ENCODE measurements at places on chromosomes 4 and X. TPM values are rescaled to one million over a fixed set of nuclear protein-coding genes. Genes with fewer than 3 reads are reported as not detected.

GRCh38 chrX:11215191-11215921, 77.9 kb upstream of the AMELX start:
- H3K27me3 ChIP-seq = no peaks in the 10 kb centered on the region
- no peak for DNase-seq
- H3K36me3 ChIP-seq = peaks cover 4% of the 10 kb centered on the region
- H3K4me3 ChIP-seq = no peak overlapping the region
- no peak overlapping the region for H3K27ac ChIP-seq

DNA sequence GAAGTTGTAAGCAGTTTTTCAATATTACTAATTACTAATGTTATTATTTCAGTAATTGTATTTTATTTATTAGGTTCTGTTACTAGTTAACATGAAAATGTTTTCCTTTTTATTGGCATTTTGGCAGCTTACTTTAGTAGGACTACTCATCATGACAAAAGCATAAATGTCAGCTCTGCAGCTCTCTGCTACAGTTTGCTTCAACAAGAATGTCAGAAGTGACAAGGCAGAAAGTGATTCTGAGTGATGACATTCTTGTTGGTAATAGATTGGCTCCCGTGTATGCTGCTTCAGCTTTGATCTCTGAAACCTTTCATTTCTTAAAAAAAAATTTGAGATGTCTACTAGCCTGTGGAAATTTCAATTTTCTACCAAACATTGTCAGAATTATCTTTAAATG, 1193.9 kb downstream of the FSTL5 start:
- no peak overlapping the region for H3K27ac ChIP-seq
- no peaks in the 10 kb centered on the region for H3K4me1 ChIP-seq
- H3K4me3 ChIP-seq = no peak overlapping the region
- H3K36me3 ChIP-seq = no peaks in the 10 kb centered on the region

GRCh38 chr4:26622913-26623312, 39.0 kb downstream of the TBC1D19 start:
- H3K27me3 ChIP-seq = no peaks in the 10 kb centered on the region
- DNase-seq = no peak
- no peak overlapping the region for H3K4me3 ChIP-seq
- H3K36me3 ChIP-seq = peaks cover 13% of the 10 kb centered on the region
- H3K27ac ChIP-seq = no peak overlapping the region

- DNase-seq = no peak
- H3K4me1 ChIP-seq = no peaks in the 10 kb centered on the region
- no peaks in the 10 kb centered on the region for H3K36me3 ChIP-seq
- H3K4me3 ChIP-seq = no peak overlapping the region
- H3K27me3 ChIP-seq = no peaks in the 10 kb centered on the region
Observed at GRCh38 chrX:136387951-136388502, 87.3 kb downstream of the ADGRG4 start.

- no peak for DNase-seq
- no peak overlapping the region for H3K27ac ChIP-seq
- no peak overlapping the region for H3K4me3 ChIP-seq
- H3K36me3 ChIP-seq = no peaks in the 10 kb centered on the region
- no peaks in the 10 kb centered on the region for H3K4me1 ChIP-seq
Observed at GRCh38 chr4:99708551-99708950, 50.9 kb upstream of the C4orf54 start.

Gene GATA1
- not detected for total RNA-seq

Gene MCF2
- 0.22 TPM for total RNA-seq

Gene XAGE2
- not detected for total RNA-seq

Gene HSFX3
- not detected for total RNA-seq

Data from type B pancreatic cell (in vitro differentiated cells).